ENCODE measurements at places on chromosomes 6 and 20.

- no peak for DNase-seq
Measured at GRCh38 chr6:152727507-152727906, 23.1 kb upstream of the VIP start.

DNA sequence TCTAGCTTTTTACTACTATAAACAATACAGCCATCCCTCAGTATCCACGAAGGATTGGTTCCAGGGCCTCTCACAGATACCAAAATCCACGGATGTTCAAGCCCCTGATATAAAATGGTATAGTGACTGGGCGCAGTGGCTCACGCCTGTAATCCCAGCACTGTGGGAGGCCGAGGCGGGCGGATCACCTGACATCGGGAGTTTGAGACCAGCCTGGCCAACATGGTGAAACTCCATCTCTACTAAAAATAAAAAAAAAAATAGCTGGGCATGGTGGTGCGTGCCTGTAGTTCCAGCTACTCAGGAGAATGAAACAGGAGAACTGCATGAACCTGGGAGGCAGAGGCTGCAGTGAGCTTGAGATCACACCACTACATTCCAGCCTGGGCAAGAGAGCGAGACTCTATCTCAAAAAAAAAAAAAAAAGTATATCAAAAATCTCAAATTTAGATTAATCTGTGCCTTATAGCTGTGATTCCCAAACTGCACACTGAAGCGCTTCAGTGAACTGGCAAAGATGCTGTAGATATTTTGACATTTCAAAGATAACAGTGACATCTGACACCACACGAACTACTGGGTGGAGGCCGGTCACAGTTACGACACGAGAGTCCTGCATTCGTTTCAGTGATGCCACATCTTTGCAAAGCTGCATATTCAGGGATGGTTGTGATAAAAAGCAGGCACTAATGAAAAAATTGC lies 38.3 kb downstream of the MRS2 start:
- no peak for DNase-seq

DNA sequence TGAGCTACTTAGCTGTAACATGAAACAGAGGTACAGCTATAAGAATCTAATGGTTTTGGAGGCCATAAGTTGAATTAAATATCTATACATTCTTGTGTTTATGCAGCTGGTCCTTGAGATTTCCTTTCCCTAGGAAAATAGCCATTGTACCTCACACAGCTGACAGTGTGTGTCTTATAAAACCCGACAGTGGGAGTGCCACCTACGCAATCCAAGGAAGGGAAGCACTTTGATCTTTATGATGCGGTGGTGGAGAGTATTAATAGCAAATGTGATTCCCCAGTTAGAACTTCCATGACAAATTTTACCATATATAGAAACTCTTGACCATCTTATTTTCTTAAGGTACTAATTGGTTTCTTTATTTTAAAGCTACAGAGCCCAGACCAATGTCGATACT lies 149.5 kb downstream of the TMEM200A start:
- DNase-seq: no peak

DNA sequence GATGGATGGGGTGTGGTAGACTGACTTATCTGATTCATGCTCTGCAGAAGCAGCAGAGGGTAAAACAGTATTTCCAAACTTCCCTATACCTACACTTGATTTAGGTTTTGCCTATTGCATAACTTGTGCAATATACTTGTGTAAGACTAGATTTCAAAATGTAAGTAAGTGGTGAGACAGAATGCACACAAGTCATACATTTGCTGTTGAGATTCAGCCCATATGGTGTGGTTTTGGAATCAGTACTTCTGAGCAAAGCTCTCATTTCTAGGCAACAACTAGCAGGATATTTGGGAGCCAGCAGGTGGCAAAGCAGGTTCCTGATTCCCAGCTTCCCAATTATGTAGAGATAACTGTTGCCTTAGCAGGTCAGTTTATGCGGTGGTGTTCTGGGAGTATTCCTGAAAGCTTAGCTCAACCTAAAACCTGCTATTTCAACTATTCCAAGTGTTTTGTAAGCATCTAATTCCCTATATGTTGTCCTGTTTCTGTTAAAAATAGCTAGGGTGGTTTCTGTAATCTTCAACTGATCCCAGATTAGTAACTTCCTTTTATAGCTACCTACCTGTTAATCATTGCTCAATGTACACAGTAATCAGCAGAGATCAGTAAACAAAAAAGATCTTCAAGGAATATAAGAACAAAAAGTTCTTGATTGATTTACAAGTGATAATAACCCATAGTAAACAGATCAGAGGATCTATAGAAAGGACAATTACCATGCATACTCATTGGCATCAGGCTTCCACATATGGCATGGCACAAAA lies 8.5 kb upstream of the FABP7 start:
- no peak for DNase-seq

DNA sequence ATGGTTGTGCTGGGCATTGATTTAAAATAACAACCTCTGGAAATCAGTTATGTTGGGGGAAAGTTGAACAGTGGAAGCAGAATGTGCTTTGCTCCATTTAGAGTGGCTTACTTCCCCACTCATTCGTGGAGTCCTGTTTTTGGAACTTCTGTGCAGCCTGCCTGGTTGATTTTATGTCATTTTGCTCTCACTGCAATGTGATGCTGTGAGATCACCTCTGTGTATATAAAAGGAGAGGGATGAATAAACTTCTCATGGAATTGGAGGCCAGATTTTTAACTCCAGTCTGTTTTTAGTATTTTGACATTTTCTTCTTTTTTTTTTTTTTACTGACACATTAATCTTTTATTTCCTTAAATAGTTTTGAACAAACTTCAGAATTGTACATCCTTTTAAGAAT lies 139.0 kb downstream of the FNDC1 start:
- no peak for DNase-seq

- DNase-seq: no peak
Measured at GRCh38 chr6:110271732-110272022, 86.5 kb downstream of the METTL24 start.

GRCh38 chr20:45308117-45308778 lies at the start of gene MATN4:
MATN4 (minus strand) TSS chr20:45308299; CDS start chr20:45305582, 2,717 bp downstream.
- DNase-seq: no peak

Data from stimulated activated CD8-positive, alpha-beta memory T cell treated with anti-CD3 and anti-CD28 coated beads, Interleukin-7, amount 100 ng/mL, for 1 hour (primary cell).